ENCODE measurements at places on chromosomes 11 and 22.
A peak's percentile ranks its signal among the peaks of the same experiment; 100 is the strongest.

- DNase-seq: no peak
These were observed 256.3 kb downstream of the BRD1 start for GRCh38 chr22:49571326-49571725.

DNA sequence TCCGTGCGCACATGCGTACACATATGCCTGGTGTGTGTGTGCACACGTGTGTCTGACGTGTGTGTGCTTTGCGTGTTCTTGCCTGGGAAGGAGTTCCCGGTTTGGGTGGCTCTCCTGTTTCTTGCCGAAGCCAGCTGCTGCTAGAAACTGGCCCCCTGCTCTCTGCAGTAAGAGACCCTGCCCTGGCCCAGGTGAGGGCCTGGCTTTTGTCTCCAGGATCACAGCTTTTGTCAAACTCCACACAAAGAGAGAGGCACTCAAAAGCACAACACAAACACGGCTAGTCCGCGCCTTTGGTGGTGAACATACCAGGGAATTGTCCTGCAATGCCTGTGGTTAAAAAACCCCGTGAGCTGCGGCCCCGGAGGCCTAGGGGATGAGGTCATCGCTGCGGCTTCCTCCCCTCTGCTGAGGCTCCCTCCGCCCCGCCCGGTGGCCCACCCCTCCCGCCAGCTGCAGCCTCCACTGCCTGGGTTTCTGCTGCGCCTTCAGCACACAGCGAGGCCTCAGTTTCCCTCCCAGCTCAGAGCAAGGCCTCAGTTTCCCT, 88.9 kb downstream of the KCNQ1 start:
- peak; percentile 84 for DNase-seq

DNA sequence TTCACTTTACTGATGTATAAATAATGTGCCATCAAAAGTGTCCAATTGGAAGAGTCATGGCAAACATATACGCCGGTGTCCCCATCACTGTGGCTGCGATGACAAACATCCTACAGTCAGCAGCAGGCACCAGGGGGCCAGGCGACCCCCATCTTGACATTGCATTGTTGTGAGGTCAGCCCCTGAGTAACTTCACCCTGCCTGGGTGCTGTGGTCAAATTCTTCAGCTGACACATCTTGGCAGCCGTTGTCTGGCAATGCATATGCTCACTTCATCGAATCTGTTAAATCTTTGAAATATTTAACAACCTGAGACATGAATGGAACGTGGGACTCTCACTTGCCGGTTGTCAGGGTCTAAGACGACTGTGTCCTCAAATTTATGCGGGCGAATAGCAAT, 430.9 kb downstream of the BRD1 start:
- no peak for DNase-seq

- DNase-seq: no peak
These were observed 953.2 kb downstream of the OPCML start for GRCh38 chr11:132579136-132579535.

DNA sequence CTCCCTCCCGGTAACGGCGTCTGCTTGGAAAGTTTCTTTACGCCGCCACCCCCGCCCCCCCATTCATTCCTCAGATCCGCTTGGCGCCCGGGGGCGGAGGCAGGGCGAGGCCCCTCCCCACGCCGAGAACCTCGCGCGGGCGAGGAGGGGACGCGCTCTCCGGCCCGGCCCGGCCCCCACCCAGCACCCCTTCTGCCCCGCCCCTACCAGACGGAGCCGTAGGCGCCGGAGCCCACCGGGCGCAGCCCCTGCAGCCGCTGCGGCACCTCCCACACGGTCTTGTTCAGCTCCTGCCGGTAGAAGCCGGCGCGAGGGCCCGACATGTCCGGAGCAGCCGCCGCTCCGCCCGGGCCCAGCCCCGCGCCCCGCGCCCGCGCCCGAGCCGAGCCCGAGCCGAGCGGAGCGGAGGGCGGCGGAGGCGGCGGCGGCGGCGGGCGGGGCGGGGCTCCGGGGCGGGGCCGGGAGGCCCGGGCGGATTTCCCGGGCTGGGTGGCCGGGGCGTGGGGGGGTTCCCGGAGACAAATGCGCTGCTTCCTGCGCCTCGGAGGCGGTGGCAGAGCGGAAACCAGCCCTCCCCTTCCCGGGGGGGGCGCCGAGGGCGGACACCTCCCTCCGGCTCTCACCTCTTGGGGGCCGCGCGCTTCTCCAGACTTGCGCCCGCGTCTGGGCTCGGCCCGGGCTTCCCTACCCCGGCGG, at the start of gene MAPK11:
Gene MAPK11, minus strand, starts transcription at position 411 of the 696 bp plus-strand sequence. Its CDS starts 88 bp downstream, at position 323.
- DNase-seq: no peak

DNA sequence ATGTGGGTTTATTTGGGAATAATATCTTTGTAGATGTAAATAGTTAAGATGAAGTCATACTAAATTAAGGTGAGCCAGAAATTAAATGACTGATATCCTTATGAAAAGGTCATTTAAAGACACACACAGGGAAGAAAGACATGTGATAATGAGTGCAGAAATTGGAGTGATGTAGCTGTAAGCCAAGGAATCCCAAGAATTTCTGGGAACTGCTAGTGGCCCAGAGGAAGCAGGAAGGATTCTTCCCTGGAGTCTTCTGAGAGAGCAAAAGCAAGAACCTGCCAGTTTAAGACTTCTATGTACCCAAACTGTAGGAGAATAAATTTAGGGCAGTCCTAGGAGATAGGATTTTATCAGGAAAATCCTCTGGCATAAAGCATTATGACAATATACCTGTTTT, 66.9 kb downstream of the LRRC4C start:
- no peak for DNase-seq

GRCh38 chr11:118907051-118908042, 18.4 kb downstream of the BCL9L start:
- peak; percentile 89 for DNase-seq

DNA sequence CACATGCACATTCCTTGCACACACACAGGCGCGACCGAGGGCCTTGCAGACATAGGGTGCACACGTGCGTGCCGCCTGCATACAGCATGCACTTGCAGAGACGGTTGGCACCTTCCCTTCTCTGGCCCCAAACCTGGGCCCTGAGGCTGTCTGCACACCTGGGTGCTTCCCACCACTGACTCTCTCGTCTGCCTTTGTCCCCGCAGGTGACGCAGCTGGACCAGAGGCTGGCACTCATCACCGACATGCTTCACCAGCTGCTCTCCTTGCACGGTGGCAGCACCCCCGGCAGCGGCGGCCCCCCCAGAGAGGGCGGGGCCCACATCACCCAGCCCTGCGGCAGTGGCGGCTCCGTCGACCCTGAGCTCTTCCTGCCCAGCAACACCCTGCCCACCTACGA, 38.0 kb downstream of the CDKN1C start:
- no peak for DNase-seq

DNA sequence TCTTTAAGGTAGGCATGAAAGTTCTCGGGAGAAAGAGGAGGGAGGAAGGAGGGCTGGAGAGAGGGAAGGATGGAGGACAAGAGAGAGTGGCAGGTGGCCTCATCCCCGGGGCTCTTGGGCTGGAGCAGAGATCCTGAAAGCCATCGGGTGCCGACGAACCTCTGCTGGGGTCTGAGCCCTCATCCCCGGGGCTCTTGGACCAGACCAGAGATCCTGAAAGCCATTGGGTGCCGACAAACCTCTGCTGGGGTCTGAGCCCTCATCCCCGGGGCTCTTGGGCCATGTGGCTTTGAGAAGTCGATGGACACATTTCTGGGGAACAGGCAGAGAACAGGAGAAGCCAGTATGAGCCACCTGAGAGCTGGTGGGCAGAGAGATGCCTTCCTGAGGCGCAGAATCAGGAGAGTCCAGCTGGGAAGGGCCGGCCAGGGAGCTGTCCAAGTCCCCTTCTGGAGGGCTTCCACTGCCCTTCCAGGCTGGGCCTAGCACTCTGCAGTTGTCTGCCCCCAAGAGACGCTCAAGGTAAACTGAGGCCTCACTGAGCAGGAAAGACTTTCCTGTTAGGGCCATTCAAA, 1398.1 kb downstream of the BRD1 start:
- no peak for DNase-seq

GRCh38 chr11:27464289-27464696, 8.3 kb downstream of the LGR4 start:
- peak; percentile 47 for DNase-seq

DNA sequence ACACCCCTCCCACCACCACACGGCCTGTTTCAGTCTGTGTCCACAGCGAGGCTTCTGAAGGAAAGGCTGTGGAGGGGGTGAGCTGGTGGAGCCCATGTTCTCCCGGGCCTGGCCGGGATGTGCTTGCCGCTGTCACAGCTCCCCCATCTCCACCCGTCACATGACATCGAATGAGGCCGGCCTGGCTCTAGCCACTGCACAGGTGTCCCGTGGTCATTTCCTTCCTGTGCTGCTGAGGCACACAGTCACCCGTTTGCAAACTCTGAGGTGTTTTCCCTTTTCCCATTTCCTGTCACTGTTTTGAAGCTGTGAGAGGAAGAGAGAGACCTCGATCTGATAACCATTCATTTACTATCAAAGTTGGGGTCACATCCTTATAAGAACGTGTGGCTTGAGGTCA, 55.7 kb upstream of the CLDN5 start:
- DNase-seq: no peak

DNA sequence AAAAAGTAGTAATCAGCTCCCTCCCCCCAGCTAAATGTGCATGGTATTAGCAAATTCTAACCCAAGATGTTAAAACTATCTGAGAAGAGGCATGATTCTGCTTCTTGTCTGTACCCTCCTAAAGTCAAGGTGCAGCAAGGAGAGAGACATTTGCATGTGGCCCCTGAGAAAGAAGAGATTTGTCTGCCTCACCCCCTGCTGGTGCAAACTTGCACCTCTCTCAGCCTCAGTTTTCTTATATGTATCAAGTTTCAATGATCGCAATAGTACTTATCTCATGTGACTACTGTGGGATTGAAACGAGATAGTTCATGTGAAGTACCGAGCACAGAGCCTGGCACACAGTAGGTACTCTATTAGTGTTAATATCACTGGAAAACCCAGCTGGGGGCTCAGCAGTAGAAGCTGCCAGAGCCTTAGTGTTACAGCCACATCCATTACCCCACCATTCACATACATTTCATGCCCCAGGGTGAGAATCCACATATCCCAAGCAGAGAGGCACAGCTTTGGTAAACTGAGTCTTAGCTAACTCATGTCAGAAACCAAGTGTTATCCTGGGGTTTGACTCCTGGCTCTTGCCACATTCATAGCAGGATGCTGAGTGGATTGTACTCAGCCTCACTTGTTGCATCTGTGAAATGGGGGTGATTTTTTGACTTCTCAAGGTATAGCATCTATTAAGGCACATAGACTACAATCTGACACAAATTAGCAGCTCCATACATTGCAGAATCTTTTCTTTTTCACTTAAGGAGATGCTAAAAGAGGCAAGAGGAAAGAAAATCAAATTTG, 24.9 kb downstream of the CD44 start:
- no peak for DNase-seq

GRCh38 chr11:110303414-110303826, 7.0 kb upstream of the RDX start:
- DNase-seq: no peak

DNA sequence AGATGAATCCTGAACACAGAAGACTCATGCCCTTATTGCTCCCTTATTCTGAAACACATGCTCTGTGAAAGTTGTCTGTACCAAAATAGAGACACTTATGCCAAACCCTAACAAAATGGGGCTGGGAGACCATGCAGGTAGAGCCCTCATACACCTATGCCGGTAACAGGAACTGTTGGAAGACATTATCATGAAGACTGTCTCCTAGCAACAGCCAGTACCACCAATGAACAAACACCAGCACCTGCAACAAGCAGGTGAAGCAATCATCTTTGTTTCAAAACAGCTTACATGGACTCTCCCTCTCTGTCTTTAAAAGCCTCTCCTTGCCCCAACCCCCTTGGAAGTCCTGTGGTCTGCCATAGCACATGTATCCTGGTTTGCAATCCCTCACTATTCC, 17.2 kb downstream of the SLC5A4 start:
- DNase-seq: no peak

GRCh38 chr11:13891911-13892310, 70.6 kb upstream of the SPON1 start:
- DNase-seq: no peak

DNA sequence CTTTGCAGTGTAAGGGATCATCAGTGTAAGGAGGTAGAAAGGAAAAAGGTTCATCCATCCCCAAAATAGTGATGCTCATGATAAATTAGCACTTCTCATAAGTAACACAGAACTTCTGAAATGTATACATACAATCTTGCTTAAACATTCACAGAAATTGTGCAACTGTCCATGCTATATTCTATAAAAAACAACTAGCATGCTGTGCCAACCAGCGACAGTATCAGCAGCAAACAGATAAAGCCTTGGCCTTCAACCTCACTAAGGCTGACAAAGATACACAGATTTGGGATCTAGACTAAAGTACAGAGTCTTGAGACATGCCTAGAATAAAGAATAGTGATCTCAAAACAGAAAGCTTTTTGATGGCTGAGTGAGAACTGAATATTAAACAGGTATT, 74.1 kb upstream of the CHRM4 start:
- no peak for DNase-seq

- DNase-seq: no peak
These were observed 115.7 kb upstream of the C11orf87 start for GRCh38 chr11:109306322-109306721.

DNA sequence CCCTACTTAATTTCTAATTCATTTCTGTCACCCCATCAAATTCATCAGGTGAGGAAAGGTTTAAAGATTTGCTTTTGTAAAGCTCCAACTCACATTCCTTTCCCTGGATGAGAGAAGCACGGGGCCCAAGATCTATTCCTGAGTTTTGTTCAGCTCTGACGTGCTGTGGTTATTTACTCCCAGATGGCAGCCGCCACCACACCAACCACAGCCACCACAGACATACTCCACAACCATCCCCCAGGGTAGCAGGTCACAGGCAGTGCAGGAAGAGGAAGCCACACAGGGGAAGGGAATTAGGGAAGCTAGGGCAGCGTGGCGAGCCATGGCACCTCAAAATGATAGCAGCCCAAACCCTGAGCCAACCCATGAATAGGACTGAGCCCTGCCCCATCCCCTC, 63.5 kb upstream of the CSNK2A3 start:
- no peak for DNase-seq

GRCh38 chr11:31875866-31876560, 64.9 kb upstream of the PAX6 start:
- no peak for DNase-seq

- no peak for DNase-seq
These were observed 1.6 kb downstream of the SESN3 start for GRCh38 chr11:95229199-95229992.

GRCh38 chr11:75561426-75562047, 516 bp upstream of the SERPINH1 start:
- DNase-seq: no peak

- DNase-seq: no peak
These were observed 4.9 kb downstream of the SLCO2B1 start for GRCh38 chr11:75155570-75156422.

GRCh38 chr11:129861702-129862522, 33.5 kb downstream of the NFRKB start:
- DNase-seq: peak; percentile 92
